ENCODE measurements at places on chromosomes 2 and 18. TPM values are rescaled to one million over a fixed set of nuclear protein-coding genes. Genes with fewer than 3 reads are reported as not detected.

GRCh38 chr2:150549381-150549780 is 61.9 kb upstream of the RND3 start:
- no peaks in the 10 kb centered on the region for H3K36me3 ChIP-seq
- H3K4me3 ChIP-seq: no peak overlapping the region
- no peak for DNase-seq
- no peak overlapping the region for H3K27ac ChIP-seq
- no peaks in the 10 kb centered on the region for H3K27me3 ChIP-seq

DNA sequence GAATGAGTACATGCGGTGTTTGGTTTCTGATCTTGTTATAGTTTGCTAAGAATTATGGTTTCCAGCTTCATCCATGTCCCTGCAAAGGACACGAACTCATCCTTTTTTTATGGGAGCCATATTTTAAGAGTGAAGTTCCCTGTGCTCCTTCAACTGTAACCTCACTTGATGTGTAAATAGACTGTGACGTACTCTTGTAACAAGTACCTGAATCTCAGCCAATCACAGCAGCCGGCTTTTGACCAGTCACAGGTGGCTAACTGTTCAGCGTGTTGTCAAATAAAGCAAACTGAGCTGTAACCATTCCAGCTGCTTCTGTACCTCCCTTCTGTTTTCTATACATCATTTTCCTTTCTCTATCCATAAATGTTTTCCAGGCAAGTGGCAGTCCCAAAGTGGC is 774.3 kb upstream of the HS6ST1 start:
- H3K4me3 ChIP-seq: no peak overlapping the region
- DNase-seq: no peak
- no peaks in the 10 kb centered on the region for H3K36me3 ChIP-seq
- H3K27ac ChIP-seq: no peak overlapping the region
- no peaks in the 10 kb centered on the region for H3K4me1 ChIP-seq

DNA sequence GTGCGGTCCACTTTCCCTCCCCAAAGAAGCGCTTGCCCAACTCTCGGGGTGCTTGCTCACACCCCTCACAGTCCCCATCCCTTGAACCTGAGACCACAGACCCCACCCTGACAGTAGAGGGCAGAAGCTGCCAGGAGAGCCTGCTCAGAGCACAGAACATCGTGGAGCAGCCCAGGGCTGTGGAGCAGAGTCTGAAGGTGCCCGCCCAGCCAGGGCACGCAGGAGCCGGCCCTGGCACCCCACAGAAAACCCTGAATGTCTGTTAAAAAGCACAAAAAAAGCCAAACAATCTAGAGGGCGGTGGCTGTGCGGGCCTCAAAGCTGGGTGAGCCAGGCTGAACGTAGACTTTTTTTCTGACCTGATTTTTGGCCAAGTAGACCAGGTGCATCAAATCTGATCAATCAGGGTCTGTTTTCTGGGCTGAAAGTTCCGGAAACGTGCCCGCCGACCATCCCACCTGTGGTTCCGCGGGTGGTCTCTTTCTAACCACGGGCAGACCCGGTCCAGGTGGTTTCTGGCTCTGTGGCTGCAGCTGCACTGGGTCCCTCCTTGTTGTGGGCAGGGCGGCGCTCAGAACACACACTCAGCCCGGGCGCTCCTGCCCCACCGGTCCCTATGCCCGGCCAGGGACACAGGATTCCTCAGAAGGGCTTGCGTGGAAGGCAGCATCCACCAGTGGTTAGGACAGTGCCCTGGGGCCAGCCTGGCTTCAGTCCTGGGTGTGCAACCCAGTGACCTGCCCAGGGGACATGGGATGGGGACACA is 66.3 kb downstream of the SLC66A2 start:
- H3K4me3 ChIP-seq: no peak overlapping the region
- DNase-seq: no peak
- no peaks in the 10 kb centered on the region for H3K36me3 ChIP-seq
- no peak overlapping the region for H3K27ac ChIP-seq
- H3K4me1 ChIP-seq: no peaks in the 10 kb centered on the region

GRCh38 chr18:72612894-72613533 is 68.9 kb upstream of the CBLN2 start:
- no peaks in the 10 kb centered on the region for H3K36me3 ChIP-seq
- no peak overlapping the region for H3K27ac ChIP-seq
- no peak overlapping the region for H3K4me3 ChIP-seq
- DNase-seq: no peak
- H3K27me3 ChIP-seq: no peaks in the 10 kb centered on the region
- no peaks in the 10 kb centered on the region for H3K4me1 ChIP-seq

DNA sequence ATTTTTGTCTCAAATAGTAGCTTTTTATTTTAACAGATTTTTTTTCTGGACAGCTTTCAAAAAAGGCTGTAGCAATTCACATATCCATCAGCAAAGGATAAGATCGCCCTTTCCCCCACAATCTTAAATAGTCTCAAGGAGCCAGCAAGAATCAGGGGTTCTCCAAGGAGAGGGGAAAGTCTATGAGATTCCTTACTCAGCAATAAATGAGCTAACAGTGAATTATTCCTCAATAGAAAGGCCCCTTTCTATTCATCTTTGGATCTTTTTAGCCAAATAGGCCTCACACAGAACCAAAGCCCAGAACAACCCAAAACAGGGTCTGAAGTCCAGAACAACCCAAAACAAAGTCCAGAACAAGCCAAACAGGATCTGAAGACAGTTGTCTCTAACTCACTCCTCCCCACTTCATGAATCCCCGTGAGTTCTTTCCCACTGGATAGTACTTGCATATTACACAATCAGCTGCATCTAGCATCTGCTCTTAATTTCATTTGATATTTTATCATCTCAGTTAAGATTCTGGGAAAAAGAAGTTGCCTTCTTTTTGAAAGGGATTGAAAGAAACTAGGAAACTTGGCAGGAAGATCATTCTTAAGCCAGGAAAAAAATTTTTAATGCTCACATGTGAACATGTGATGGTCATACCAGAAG is 3.4 kb upstream of the DHRS9 start:
- H3K27me3 ChIP-seq: no peaks in the 10 kb centered on the region
- DNase-seq: no peak

- no peaks in the 10 kb centered on the region for H3K36me3 ChIP-seq
- H3K27me3 ChIP-seq: no peaks in the 10 kb centered on the region
- peak overlapping the region; percentile 93 for H3K27ac ChIP-seq
- peaks cover 25% of the 10 kb centered on the region for H3K4me1 ChIP-seq
- H3K4me3 ChIP-seq: peak overlapping the region; percentile 66
- DNase-seq: peak; percentile 32
These were observed 2.8 kb downstream of the RHOB start for GRCh38 chr2:20449501-20450200.

Gene ITGA4
- total RNA-seq: 6.3 TPM

GRCh38 chr2:152480821-152481399 is 145.9 kb downstream of the FMNL2 start:
- no peak overlapping the region for H3K4me3 ChIP-seq
- peaks cover 36% of the 10 kb centered on the region for H3K4me1 ChIP-seq
- no peaks in the 10 kb centered on the region for H3K27me3 ChIP-seq
- DNase-seq: peak; percentile 59

DNA sequence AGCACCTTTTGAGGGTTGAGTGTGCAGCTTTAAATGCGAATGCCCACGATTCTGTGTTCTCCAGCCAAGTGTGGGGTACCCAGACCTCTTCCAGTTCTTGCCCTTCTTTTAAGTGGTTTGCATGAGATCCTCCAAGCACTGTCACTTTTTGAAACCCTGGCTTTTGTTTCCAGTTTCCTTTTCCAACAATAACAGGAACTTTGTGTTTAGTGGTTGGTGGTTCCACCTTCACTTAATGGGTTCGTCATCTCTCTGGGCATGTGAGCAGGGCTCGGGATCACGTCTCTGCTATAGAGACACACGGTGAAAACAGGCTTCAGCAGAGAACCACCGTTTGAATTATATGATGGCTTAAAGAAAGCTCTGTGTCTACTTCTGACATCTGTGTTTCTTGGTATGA is 197.6 kb downstream of the LDLRAD4 start:
- no peak for DNase-seq
- H3K4me1 ChIP-seq: no peaks in the 10 kb centered on the region
- H3K27me3 ChIP-seq: no peaks in the 10 kb centered on the region
- no peak overlapping the region for H3K27ac ChIP-seq

DNA sequence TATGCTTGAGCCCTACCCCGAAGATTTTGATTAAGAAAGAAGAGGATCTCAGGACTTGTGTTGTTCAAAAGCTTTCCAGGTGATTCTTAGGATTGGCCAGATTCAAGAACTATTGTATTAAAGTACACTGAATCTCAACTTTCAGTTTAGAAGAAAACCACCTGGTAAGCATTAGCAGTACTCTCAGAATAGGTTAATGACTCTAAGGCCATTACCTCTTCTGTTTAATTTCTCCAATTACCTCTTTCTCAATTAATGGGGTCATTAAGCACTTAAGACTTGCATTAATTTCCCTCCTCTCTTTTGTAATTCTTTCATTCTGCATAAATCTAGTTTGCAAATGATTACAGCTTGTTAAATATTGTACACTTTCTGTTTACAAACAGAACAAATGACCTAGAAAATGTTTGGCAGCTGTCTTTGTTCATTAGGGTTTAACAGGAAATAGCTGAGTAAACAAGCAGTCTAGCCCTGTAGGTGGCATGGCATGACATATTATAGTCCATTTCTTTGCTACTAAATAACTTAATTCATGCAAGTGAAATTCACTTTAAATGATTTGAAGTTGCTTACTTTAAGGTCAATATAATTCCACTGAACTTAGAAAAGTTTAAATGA is 20.4 kb upstream of the TDRD15 start:
- no peak overlapping the region for H3K27ac ChIP-seq
- no peaks in the 10 kb centered on the region for H3K27me3 ChIP-seq
- H3K36me3 ChIP-seq: no peaks in the 10 kb centered on the region
- H3K4me1 ChIP-seq: peaks cover 17% of the 10 kb centered on the region
- no peak overlapping the region for H3K4me3 ChIP-seq

GRCh38 chr2:206533977-206534376 is 90.6 kb downstream of the ADAM23 start:
- H3K4me1 ChIP-seq: no peaks in the 10 kb centered on the region
- H3K27me3 ChIP-seq: no peaks in the 10 kb centered on the region
- H3K27ac ChIP-seq: no peak overlapping the region
- DNase-seq: no peak
- no peak overlapping the region for H3K4me3 ChIP-seq

Gene PNKD
- 56.3 TPM for total RNA-seq

DNA sequence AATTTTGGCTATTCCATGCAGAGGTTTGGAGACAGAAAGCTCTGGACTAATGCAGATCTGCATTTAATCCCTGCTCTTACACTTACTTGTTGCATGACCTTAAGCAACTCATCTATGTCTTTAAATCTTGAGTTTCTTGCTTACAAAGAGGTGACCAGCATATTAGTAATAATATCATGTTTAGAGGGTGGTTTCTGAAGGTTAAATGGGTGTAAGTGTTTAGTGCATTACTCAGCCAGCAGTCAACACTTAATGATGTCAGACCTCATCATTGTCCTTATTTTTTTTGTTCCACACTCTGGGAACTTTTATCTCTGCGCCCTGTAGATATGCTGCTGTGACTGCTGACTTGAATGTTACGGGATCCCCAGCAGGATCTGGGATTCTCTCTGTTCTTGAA is 1.7 kb downstream of the IL1RL1 start:
- H3K36me3 ChIP-seq: no peaks in the 10 kb centered on the region
- H3K27ac ChIP-seq: no peak overlapping the region
- H3K4me3 ChIP-seq: no peak overlapping the region
- H3K27me3 ChIP-seq: no peaks in the 10 kb centered on the region

DNA sequence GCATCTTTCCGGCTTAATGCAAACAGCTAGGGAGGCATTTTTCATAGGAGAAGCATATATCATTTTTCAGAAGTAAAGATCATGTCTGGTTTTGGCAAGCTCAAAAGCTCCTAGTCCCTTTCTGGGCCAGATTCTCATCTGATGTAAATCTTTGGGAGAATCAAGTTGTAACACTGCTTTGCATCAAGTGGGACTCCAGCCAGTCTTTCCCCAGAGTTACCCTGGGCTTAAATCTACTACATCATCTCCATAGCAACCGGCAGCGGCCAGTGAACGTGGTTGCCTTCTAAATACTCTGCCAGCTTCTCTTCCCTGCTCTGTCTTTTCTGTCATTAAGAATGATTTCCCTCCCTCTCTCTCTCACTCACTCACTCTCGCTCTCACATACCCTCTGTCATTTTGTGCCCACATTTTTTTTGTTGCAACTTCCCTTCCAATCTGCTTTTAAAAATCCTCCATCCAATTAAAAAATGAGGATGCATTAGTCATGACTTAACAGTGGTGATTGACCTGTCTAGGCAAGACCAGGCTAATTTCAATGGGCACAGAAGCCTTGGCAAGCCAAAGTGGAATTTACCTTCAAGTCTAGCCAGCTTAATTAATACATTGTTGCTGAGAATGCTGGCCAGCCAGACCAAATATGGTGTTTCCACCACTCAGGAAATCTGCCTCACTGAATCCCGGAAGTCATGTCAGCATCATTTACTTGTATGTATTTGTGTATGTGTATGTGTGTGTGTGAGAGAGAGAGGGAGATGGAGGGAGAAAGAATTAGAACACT is 93.0 kb downstream of the NRP2 start:
- H3K27ac ChIP-seq: no peak overlapping the region
- H3K4me1 ChIP-seq: peaks cover 19% of the 10 kb centered on the region
- H3K27me3 ChIP-seq: no peaks in the 10 kb centered on the region
- peak; percentile 59 for DNase-seq
- H3K4me3 ChIP-seq: no peak overlapping the region

- no peaks in the 10 kb centered on the region for H3K4me1 ChIP-seq
- no peak overlapping the region for H3K4me3 ChIP-seq
- no peaks in the 10 kb centered on the region for H3K36me3 ChIP-seq
- no peak for DNase-seq
These were observed 677.7 kb downstream of the DCDC2C start for GRCh38 chr2:4381049-4381448.

- H3K36me3 ChIP-seq: no peaks in the 10 kb centered on the region
- DNase-seq: peak; percentile 54
- H3K4me3 ChIP-seq: no peak overlapping the region
- no peaks in the 10 kb centered on the region for H3K27me3 ChIP-seq
- H3K27ac ChIP-seq: no peak overlapping the region
These were observed 7.9 kb upstream of the CFAP36 start for GRCh38 chr2:55511508-55512124.

GRCh38 chr18:80168346-80168745 is 59.3 kb downstream of the ADNP2 start:
- no peak for DNase-seq
- H3K27ac ChIP-seq: peak overlapping the region; percentile 27
- no peaks in the 10 kb centered on the region for H3K27me3 ChIP-seq
- H3K4me1 ChIP-seq: peaks cover 9% of the 10 kb centered on the region
- no peak overlapping the region for H3K4me3 ChIP-seq
- H3K36me3 ChIP-seq: no peaks in the 10 kb centered on the region

Gene MARCHF7
- total RNA-seq: 153 TPM

Gene TXNDC2
- total RNA-seq: not detected

- H3K4me1 ChIP-seq: no peaks in the 10 kb centered on the region
- no peak for DNase-seq
- H3K27me3 ChIP-seq: peaks cover 13% of the 10 kb centered on the region
- H3K4me3 ChIP-seq: no peak overlapping the region
- H3K27ac ChIP-seq: no peak overlapping the region
These were observed 7.0 kb downstream of the MYT1L start for GRCh38 chr2:2324119-2324518.
